ENCODE measurements at places on chromosomes 11 and 22. TPM values are rescaled to one million over a fixed set of nuclear protein-coding genes. Genes with fewer than 3 reads are reported as not detected.

DLG2 gene
- total RNA-seq: 2.1 TPM

OR51B6 gene
- total RNA-seq: not detected

KCNQ1 gene
- total RNA-seq: 5.3 TPM

HBB gene
- total RNA-seq: not detected

C11orf91 gene
- total RNA-seq: not detected

LSP1 gene
- 262 TPM for total RNA-seq

PPM1F gene
- total RNA-seq: 28.7 TPM

C11orf65 gene
- total RNA-seq: 0.64 TPM

IFT27 gene
- total RNA-seq: 26.0 TPM

PGA4 gene
- total RNA-seq: not detected

JAM3 gene
- 3.9 TPM for total RNA-seq

SPDYC gene
- total RNA-seq: not detected

HBG1 gene
- not detected for total RNA-seq

C11orf97 gene
- total RNA-seq: not detected

RASSF10 gene
- total RNA-seq: not detected

MRGPRX4 gene
- total RNA-seq: not detected

OR51S1 gene
- total RNA-seq: not detected

FEN1 gene
- total RNA-seq: 147 TPM

CLCF1 gene
- total RNA-seq: 0.73 TPM

AMOTL1 gene
- total RNA-seq: 4.9 TPM

OR2AG2 gene
- 0.47 TPM for total RNA-seq

OR52I1 gene
- total RNA-seq: not detected

CYB5R2 gene
- 2.8 TPM for total RNA-seq

ANGPTL5 gene
- total RNA-seq: not detected

NUP160 gene
- total RNA-seq: 98.6 TPM

GAL3ST1 gene
- not detected for total RNA-seq

OR5A1 gene
- not detected for total RNA-seq

BLID gene
- total RNA-seq: not detected

P2RY6 gene
- total RNA-seq: not detected

GGTLC3 gene
- total RNA-seq: not detected

C22orf31 gene
- total RNA-seq: not detected

OSBPL5 gene
- 1.9 TPM for total RNA-seq

GAS2 gene
- total RNA-seq: 2.0 TPM

PRG3 gene
- total RNA-seq: not detected

PHETA2 gene
- 5.6 TPM for total RNA-seq

PIWIL4 gene
- total RNA-seq: 0.41 TPM

PICK1 gene
- total RNA-seq: 12.0 TPM

TSSK2 gene
- not detected for total RNA-seq

FOXRED2 gene
- 25.0 TPM for total RNA-seq

BIK gene
- total RNA-seq: 2.3 TPM

Data from activated T-helper 1 cell treated with anti-CD3 and anti-CD28 coated beads, Interleukin-12 subunit alpha, Interleukin-12 subunit beta, Interleukin-2, Interleukin-4 antibody, amounts not matched to agents 30 ng/mL and 10 ng/mL and 1 ng/mL, durations not matched to agents 14 hours and 24 hours and 36 hours (primary cell).